ENCODE measurements at places on chromosomes 4 and X.

DNA sequence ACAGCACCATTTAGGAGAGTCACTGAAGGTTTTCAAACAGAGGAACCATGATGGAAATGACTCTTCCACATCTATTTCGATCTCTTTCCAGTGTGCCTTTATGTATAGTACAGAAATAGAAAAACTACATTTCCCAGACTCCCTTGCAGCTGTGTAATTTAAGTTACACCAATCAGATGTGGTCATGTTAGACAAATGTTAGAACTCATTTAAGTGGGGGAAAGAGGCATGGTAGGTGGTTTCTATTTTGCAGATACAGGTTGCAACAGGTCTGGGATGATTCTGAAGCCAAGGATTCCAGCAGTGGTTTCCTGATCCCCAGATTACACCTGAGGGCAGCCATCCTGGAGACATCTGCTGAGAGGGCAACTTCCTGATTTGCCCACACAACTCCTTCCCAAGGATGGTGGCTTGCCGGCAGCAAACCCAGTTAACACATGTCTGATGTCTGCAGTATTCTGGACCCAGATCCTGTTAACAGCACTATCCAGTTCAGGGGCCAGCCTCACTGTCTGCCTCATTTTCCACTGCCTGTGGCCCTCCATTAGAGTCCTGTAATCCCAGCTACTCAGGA lies 38.7 kb upstream of the PDK3 start:
- DNase-seq = no peak

DNA sequence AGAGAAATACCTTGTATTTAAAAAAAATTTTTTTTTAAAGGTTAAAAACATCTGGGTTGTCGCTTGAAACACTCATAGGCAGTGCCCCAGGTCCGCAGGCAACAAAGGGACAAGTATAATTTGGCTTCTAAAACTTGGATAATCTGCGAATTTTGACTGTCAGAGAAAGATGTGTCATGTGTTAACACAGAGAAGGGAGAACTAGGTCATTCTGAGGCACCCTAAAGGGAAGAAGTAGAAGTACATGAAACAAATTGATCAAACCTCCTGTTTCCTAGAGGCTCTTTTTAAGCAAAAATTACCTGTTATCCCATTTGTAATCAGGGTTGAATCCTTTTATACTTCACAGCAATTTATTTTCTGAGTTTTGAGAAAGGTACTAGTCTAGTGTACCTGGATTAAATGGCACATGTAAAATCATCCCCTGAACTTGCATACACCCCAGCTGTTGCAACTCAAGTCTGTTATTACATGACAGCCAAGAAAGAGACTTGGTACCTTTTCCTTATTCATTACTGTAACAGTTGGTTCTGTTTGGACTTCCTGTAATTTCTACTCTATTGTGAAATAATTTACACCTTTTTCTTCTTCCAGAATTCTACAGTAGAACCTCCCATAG lies 1.7 kb downstream of the SRD5A3 start:
- no peak for DNase-seq

DNA sequence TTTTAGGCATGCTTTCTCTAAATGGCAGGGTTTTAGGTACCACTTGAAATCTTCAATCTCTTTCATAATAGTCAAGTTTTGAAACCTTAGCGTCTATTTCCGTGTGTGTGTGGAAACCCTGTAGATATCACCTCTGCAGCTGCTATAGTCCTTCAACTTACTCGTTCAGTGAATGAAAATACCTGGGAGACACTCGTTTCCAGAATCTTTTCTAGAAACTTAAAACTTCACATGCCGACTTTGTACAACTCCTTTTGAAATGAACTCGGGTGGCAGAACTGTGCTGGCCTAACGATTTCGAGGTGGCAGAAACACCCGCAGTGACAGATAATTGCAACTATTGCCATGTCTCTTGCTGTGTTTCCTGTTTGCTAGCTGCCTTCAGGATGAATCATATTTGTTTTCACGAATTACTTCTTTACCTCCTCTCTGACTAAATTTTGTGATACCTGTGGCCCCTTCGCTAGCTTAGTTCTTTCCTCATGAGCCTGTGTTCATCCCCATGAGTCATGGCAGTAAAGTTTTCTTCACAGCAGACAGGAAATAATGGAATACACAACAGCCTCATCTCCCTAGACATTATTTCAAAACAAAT lies 104.7 kb upstream of the SMIM10 start:
- DNase-seq = no peak

- DNase-seq = no peak
Observed at GRCh38 chr4:173009129-173009823, 159.3 kb upstream of the GALNT7 start.

DNA sequence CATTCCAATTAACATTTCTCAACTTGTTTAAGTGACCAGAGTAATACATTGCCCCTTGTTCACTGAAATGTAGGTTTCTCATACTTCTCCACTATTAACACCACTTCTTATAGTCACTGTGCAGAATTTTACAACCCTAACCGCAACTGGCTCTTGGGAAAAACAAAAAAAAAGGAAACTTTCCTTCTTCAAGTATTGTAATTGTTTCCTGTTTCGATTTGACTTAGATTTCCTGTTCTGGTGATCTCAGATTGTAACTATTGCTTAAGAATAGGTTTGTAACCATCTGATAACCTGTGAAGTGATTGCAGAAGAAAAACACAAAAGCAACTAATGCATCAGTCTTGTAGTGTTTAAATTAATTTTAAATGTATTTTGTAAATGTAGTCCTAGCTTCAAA lies 594.7 kb upstream of the GALNT7 start:
- no peak for DNase-seq

GRCh38 chrX:110163488-110163887 lies 154.4 kb downstream of the AMMECR1 start:
- DNase-seq = no peak

- DNase-seq = no peak
Observed at GRCh38 chrX:21993265-21993664, 38.9 kb upstream of the PHEX start.

GRCh38 chrX:115679460-115679859 lies 118.5 kb downstream of the PLS3 start:
- no peak for DNase-seq

- no peak for DNase-seq
Observed at GRCh38 chr4:123106747-123107146, 184.3 kb upstream of the NUDT6 start.

DNA sequence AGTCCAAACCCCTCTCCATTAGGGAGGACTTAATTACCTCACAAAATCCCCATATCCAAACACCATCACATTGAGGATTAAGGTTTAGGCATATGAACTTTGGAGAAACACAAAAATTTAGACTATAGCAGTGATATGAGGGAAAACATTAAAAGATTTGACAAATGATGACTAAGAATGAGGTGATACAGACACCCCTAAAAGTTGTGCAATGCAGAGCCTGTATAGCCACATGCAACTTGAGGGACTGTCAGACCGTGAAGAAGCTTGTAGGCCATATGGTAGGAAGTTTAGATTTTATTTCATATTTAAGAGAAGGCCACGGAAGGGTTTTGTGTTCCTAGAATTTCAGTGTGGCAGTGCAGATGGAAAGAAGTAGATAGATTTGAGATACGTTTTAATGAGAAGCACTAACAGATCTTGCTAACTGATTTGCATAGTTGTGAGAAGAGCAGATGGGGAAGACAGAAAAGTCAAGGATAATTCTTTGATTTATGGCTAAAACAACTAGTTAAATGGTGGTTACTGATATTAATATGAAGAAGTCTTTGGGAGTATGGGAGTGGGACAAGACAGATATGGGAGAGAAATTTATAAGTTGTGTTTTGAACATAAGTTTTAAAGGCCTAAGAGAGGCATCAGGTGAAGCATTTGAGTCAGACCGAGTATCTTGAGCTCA lies 5.5 kb upstream of the FIP1L1 start:
- no peak for DNase-seq

GRCh38 chrX:136397001-136397400 lies 90.7 kb upstream of the BRS3 start:
- DNase-seq = no peak

DNA sequence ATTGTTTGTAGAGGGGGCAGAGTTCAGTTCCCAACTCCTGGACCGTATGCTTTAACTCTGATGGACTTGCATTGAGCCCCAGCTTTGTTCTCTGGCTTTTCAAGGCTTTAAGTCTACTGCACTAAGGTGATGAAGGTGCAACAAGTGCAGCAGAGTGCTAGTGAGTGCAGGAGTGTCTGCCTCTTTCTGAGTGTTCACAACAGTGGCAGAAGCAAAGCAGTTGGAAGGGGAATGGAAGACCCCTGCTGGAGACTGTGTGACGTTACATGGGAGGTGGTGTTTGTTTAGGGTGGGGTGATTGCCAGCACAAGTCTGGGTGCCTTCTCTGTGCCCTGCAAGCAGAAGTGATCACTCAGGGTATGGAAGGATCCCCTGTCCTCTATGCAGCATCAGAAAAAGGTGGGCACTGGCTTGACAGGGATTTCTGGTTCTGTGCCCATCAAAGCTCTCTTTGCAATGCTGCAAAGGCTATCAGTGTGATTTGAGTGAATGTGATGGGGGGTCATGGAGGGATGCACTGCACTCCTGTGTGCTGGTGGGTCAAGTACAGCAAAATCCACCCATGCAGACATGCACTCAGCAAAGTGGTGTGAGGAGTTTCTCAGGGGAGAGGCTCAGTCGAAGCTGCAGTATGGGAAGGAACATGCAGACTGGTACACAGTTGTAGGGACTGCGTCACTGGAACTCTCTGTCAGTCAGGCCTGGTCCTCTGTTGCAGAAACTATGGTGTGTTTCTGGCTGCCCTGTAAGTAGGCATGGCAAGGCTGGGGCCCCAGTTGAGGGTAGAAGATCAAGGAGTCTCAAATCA lies 70.9 kb upstream of the UGT2B7 start:
- no peak for DNase-seq

GRCh38 chr4:58732973-58733372 lies 1622.8 kb upstream of the IGFBP7 start:
- DNase-seq = no peak

DNA sequence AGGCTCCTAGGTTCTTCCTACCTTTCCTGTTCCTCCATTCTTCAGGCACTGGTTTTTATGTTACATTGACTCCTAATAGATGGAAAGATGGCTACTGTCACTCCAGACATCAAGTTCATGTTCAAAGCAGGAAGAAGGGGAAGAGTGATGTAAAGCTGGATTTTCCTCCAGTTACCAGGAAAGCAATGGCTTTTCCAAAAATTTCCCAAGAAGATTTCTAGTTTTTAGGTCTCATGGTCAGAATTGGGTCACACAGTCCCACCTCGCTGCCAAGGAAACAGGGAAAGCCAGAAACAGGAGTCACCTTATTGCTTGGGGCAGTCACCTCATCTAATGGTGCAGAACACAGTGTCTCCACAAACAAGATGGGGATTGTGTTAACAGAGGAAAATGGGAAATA lies 21.5 kb downstream of the RXFP1 start:
- DNase-seq = no peak

DNA sequence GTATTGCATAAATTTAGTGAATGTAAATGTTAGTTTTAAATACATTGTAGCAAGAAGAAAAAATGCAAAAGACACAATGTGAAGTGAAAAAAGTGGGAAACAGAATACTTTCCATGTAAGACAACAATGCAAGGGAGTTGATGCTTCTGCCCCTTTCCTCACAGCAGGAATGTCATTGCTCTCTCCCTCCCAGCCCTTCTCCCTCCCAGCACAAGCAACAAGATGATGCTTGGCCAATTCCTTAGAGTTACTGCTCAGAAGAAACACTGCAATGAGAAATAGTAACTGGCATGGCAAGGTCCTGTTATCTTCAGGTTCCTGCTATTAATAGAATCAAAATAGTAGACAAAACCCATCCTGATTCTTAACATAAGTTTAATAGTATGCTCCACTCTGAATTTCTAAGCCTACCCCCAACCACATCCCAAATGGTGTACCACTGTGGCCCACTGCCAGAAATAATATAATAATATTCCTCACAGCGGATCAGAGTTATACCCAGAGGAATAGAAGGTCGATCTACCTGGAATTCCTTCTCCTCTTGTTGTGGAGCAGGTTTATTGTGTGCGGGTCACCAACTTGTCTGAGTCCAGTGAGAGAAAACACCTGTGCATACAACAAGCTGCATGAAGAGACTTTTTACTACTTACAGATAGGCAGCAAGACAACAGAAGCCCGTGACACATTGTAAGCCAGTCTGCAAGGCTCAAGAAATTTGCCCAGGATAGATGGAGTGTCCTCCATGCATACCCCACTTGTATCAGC lies 69.8 kb upstream of the SLC7A11 start:
- no peak for DNase-seq

- DNase-seq = no peak
Observed at GRCh38 chr4:158884280-158884679, 115.5 kb downstream of the FNIP2 start.

GRCh38 chr4:37802068-37802666 lies 24.3 kb upstream of the PGM2 start:
- peak; percentile 34 for DNase-seq

DNA sequence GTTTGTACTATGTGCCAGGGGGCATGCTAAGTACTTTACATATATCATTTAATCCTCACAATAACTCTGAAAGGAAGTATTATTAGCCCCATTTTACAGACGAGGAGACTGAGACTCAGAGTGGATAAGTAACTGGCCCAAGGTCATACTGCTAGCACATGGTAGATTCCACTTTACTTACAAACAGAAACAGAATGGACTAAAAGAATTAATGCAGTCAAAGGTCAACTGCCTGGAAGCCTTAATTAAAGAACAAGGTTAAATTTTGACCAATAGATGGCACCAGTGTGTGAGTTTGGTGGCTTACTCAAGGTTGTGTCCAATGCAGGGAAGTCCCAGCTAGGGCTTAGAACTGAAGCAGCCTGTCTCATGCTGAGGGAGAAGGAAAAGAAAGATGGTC lies 4.7 kb downstream of the RIPPLY1 start:
- DNase-seq = peak; percentile 16

- no peak for DNase-seq
Observed at GRCh38 chr4:138953961-138954371, 61.6 kb upstream of the NOCT start.

GRCh38 chr4:79209822-79210635 lies 115.8 kb downstream of the NAA11 start:
- no peak for DNase-seq

DNA sequence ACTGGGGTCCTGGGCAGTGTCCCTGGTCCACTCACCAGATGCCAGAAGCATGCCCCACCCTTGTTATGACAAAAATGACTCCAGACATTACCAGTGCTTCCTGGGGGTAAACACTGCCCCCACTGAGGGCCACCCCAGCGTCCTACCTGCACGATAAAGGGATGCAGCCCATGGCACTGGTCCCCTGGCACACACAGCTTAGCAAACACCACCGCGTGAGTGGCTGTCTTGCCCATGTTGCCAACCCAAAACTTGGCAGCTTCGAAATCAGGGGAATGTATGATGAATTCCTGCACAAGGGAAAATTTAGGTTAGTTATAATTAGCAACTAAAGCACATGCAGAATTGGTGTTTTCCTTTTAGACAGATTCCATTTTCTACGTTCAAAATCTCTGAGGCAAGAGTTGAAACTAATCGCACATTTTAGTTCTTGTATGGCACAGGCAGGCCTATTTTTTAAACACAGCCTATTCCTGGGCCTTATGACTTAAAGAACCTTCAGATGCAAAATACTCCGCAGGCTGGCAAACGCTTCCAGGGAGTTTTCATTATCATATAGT lies 30.4 kb downstream of the ACOX3 start:
- no peak for DNase-seq

- DNase-seq = no peak
Observed at GRCh38 chrX:72366701-72367454, 61.2 kb upstream of the CITED1 start.

GRCh38 chr4:74539044-74539790 lies 94.3 kb downstream of the AREG start:
- no peak for DNase-seq

Data from NCI-H2107 (cell line).